ENCODE measurements at places on chromosomes 16 and 17.

GRCh38 chr17:43832976-43833829 is at the start of gene MPP3:
Gene MPP3 (minus strand): TSS chr17:43833146. CDS start chr17:43831906, 1,240 bp downstream.
- peak; percentile 52 for DNase-seq

DNA sequence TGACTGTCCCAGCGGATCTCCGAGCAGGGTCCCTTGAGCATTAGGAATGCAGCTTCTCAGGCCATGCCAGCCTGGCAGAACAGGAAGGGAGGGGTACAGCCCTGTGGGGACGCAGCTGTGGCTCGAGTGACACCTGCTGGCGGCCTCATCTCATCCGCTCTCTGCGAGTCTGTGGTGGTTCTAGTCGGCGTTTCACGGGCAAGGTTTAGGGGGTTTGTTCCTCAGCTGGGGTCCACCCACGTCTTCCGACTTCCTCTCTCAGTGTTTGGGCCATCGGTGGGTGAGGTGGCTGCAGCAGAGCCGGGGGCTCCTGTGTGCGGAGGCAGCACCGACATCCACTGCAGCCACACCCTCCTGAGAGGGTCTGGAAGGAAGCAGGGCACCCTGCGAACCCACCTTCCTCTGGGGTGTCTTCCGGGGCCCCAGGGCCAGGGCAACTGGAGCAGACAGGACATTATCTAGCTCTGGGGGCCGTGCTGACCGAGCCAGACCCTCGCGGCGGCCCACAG is 33.3 kb downstream of the JPH3 start:
- DNase-seq = peak; percentile 57

- peak; percentile 37 for DNase-seq
Measured at GRCh38 chr17:11644265-11645212, 46.3 kb downstream of the DNAH9 start.

DNA sequence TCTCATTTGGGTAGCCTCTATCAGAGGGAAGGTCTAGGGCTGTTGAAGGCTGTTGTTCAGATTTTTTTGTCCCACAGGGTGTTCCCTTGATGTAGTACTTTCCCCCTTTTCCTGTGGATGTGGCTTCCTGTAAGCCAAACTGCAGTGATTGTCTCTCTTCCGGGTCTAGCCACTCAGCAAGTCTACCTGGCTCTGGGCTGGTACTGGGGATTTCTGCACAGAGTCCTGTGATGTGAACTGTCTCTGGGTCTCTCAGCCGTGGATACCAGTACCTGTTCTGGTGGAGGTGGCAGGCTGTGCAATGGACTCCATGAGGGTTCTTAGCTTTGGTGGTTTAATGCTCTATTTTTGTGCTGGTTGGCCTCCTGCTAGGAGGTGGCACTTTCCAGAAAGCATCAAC is 23.3 kb upstream of the CCR7 start:
- no peak for DNase-seq

DNA sequence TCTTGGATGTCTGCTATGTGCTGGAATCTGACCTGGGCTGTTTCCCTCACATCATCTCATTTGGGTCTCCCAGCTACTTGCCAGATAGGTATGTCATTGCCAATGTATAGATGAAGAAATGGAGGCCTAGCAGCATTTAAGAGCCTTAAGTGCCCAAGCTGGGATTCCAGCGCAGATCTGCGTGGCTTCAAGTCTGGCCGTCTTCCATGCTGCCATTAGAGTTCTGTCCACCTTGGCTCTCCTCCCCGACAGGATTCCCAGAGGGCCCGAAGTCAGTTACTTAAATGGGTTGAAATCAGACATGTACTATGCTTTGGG is 33.0 kb upstream of the CCR7 start:
- DNase-seq = no peak

- DNase-seq = peak; percentile 16
Measured at GRCh38 chr16:27628241-27628942, 78.4 kb downstream of the KATNIP start.

- DNase-seq = peak; percentile 84
Measured at GRCh38 chr17:19331134-19331533, 31.4 kb downstream of the B9D1 start.

- DNase-seq = peak; percentile 39
Measured at GRCh38 chr16:3027983-3028715, 4.3 kb downstream of the THOC6 start.

GRCh38 chr17:83091257-83092141 is 12.1 kb downstream of the METRNL start:
- DNase-seq = no peak

DNA sequence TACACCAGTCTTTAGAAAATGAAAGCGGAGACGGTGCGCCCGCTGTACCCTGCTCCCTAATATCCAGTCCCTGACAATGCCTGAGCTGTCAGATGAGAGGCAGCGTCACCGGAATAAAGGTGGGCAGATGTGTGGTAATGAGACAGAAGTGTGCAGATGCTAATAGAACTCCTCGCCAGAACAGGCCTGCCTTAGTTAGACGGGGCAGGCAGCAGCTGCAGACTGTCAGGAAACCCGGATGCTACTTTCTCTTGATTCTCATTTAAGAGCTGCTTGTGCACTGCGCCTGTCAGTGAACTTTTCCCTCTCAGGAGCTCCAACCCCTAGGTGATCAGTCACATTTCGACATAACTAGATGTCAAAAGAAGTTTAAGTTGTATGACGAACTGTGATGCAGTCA is 221.8 kb upstream of the IRX3 start:
- DNase-seq = no peak

GRCh38 chr17:59155439-59156177 is at the start of gene PRR11:
Gene PRR11 (plus strand): TSS chr17:59155746. CDS start chr17:59169753, 14,007 bp downstream.
- DNase-seq = peak; percentile 100

DNA sequence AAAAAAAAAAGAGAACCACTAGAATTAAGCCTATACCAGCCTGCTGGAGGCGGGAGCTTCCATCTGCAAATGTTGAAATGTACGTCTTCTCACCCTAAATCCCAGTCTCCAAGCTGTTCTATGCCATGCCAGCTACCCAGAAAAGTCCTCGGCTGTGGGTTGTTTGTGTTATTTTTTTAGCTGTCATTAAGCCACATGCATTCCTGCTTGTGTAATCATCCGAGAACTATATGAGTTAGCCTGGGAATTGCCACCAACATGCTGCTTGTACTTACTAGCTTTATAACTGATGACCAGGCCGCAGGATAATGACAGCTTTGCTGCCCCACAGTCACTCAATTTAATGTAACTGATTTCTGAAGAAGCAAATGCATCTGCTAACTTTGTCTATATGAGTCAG is 313.9 kb upstream of the SALL1 start:
- DNase-seq = peak; percentile 7
